ENCODE measurements at places on chromosomes 7 and 10. TPM values are rescaled to one million over a fixed set of nuclear protein-coding genes. Genes with fewer than 3 reads are reported as not detected.

The YAE1 gene
- 16.3 TPM for total RNA-seq

The TMEM139 gene
- total RNA-seq = not detected

The WNT8B gene
- not detected for total RNA-seq

The NME8 gene
- not detected for total RNA-seq

The RPEL1 gene
- total RNA-seq = 0.33 TPM

The METTL27 gene
- total RNA-seq = 0.98 TPM

The AMPH gene
- total RNA-seq = 0.10 TPM

The DNAJB9 gene
- total RNA-seq = 13.1 TPM

The FAM13C gene
- 8.3 TPM for total RNA-seq

The LOXL4 gene
- total RNA-seq = 0.38 TPM

The SEMA4G gene
- total RNA-seq = 1.9 TPM

The CD36 gene
- total RNA-seq = 4.9 TPM

The AKR1C8 gene
- total RNA-seq = not detected

The EEPD1 gene
- 0.65 TPM for total RNA-seq

The HOXA11 gene
- total RNA-seq = 2.9 TPM

The TMEM196 gene
- total RNA-seq = not detected

The IQUB gene
- total RNA-seq = 0.38 TPM

The CAV2 gene
- 275 TPM for total RNA-seq

The SLC26A3 gene
- total RNA-seq = not detected

The TRIL gene
- 4.2 TPM for total RNA-seq

The OR2A42 gene
- total RNA-seq = not detected

The EN2 gene
- not detected for total RNA-seq

The CRPPA gene
- total RNA-seq = 1.3 TPM

The AKR1C4 gene
- not detected for total RNA-seq

The CHRM2 gene
- not detected for total RNA-seq

The PTPN20 gene
- 0.19 TPM for total RNA-seq

The IFIT2 gene
- total RNA-seq = 2.7 TPM

The MUC3A gene
- under 0.01 TPM for total RNA-seq

All from vein endothelial cell (primary cell).